ENCODE measurements at places on chromosomes 11 and 22.

DNA sequence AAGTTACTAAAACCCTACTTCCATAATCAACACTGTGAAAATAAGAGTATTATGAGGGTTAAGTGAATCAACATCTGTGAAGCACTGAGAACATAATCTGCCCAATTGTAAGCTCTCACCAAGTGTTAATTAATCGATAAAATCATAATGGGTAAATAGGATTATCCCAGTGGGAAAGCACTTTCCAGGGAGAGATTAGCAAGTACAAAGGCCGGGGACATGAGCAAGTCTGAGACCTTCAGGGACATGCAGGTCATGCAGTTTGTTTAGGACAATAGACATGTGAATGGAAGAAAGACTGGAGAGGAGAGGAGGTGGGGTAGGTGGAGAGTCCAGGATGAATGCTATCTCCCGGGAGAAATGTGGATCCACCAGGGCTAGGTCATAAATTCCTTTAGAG lies 57.8 kb upstream of the FIBIN start:
- DNase-seq, result no peak

DNA sequence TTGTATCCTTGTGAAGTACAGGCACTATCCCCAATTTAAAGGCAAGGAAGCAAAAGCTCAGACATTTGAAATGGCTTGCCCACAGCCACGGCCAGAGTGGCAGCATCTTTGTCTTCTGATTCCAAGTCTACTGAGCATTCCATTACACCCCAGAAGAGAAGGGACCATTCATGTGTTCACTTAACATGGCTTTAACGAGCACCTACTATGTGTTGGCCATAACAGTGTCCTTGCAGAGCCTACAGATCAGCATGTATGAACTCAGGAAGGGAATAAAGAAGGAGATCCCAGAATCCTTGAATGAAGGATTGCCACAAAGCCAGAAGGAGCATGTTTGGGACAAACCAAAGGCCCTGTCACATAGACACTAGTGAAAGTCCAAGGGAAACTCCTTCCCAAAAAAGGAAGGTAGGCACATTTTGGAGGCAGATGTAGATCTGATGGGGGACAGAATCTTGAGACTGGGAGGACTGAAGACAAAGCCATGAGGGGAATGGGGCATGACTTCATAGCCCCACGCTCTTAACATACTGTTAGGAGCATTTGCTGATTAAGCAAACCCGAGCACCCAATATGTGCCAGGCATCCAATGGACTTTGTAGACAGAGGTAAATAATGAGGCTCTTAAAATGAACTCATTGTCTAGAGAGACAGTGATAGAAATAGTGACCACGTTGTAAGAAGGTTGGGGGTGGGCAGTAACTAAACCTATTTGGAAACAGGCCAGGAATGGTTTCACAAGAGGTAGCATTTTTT lies 54.9 kb downstream of the P4HA3 start:
- no peak for DNase-seq

DNA sequence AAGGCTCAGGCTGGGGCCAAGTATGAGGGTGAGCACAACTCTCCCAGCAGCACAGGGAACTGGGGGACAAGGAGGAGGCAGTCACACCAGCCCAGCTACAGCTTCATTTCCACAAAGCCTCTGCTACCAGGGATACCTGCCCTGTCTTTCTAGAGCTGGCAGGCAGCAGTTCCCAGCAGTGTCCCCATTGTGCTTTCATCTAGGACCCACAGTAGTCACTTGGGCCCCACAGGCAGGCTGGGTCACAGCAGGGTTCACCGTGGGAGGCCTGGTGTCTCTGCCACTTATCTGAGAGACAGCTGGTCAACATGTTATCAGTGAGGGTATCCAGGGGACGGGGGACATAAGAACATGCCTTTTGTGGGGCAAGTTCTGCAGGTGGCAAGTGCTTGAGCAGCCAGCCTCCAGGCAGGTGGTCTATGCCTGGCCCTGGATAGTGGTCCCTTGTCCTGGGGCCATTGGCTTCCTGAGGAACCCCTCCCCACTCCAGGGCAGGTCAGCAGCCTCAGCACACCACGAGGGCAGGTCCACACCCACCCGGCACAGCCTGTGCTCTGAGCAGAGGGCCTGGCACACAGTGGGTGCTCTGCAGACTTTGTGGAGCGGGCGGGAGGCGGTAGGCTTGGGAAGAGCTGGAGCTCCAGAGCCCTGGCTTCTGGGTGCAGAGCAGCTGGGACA lies 29.9 kb downstream of the GNAZ start:
- DNase-seq, result no peak

- no peak for DNase-seq
Observed at GRCh38 chr11:75337195-75337654, 14.2 kb downstream of the ARRB1 start.

GRCh38 chr22:20264614-20265452 lies 3.3 kb downstream of the RTN4R start:
- peak; percentile 46 for DNase-seq

- no peak for DNase-seq
Observed at GRCh38 chr22:27610863-27611786, 190.4 kb downstream of the MN1 start.

DNA sequence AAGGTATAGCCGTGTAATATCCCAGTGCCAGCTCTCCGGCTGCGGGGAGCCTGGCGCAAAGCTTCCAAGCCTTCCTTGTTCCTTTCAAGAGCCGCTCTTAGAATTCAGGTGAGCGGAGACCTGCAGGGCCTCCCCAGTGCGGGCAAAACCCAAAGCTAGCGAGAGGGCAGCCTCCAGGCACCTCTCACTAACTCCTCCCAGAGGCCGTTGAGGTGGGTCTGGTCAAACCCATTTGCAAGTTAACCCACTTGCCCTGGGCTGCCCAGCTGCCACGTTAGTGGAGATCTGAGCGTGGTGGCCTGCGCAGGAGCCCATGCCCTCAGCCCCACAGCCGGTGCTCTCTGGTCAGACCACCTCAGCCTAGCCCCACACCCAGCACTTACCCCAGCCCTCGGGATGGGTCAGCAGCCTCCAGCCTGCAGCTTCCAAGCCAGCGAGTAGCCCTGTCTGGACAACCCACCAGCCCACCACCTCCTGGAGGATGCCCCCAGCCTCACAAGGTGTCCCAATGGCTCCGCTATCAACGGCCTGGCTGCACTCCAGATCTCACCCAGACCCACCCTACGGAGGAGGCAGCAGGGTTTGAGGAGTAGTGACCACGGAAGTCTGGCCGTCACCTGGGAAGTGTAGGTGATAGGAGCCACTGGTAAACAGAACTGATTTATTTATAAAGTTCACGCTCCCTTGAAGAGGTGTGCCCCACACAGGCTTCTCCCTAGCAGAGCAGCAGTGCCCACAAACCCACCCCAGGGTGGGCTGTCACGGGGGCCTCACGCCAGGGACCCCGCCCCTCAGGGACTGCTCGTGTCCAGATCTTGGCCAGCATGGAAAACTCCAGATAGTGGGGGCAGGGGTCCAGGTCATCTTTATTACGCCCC lies 2.3 kb downstream of the ASCL2 start:
- DNase-seq, result no peak

GRCh38 chr11:26847977-26848376 lies 126.1 kb upstream of the SLC5A12 start:
- no peak for DNase-seq

- no peak for DNase-seq
Observed at GRCh38 chr11:112706863-112707262, 254.4 kb upstream of the NCAM1 start.

DNA sequence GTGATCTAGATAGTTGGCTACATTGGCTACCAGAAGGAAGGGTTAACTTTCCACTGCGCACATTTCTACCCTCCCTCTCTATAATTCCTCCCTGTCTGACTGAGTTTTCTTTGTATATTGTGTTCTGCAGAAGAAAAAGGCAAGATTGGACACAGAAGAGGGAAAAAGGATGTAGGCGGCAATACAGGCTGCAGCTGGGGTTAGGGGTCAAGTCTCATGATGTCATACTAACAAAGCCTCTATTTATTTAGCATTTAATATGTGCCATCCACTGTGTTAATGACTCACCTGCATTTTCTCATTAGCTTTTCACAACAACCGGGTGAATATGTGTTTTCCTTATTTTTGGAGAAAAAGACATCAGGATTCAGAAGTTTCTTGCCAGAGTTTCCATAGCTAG lies 2.0 kb downstream of the FAM83F start:
- DNase-seq, result no peak

DNA sequence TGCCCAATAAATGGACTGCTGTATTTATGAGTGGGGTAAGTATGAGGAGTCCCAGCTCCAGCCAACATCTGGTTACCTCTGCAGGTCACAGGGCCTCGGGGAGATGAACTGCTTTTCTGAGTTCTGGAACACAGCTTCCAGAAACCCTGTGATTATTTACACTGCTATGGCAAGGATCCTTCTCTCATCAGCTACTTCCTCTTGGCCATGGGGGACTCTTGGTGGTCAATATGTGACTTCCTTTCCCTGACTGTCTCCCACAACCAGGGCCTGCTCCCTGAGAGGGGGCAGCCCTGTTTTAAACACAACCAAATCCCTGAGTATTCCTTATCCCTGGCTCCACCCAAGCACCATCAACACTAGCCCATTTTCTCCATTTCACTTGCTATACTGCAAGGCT lies 10.0 kb downstream of the RHOG start:
- no peak for DNase-seq

- DNase-seq, result no peak
Observed at GRCh38 chr11:96015906-96016565, 92.1 kb upstream of the MTMR2 start.

GRCh38 chr22:38314051-38314932 lies 2.9 kb downstream of the CSNK1E start:
- DNase-seq, result peak; percentile 43

GRCh38 chr11:109644152-109644551 lies 222.2 kb downstream of the C11orf87 start:
- peak; percentile 62 for DNase-seq

DNA sequence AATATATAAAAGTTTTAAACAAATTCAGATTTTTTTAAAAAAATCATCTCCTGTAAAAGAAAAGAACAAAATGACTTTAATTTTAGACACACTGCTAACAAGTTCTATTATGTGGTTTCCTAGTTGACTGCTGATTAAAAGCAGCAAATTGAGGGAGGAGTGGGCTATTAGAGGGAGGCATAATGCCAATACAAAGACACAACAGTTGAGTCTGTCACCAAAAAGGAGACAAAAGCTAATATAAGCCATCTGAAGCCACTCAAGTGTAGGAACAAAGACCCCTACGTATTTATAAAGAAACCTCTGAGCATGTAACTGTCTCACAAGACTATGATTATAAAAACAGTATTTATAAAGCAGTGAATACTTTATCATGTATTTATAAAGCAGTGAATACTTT lies 28.6 kb downstream of the TMEM123 start:
- no peak for DNase-seq

DNA sequence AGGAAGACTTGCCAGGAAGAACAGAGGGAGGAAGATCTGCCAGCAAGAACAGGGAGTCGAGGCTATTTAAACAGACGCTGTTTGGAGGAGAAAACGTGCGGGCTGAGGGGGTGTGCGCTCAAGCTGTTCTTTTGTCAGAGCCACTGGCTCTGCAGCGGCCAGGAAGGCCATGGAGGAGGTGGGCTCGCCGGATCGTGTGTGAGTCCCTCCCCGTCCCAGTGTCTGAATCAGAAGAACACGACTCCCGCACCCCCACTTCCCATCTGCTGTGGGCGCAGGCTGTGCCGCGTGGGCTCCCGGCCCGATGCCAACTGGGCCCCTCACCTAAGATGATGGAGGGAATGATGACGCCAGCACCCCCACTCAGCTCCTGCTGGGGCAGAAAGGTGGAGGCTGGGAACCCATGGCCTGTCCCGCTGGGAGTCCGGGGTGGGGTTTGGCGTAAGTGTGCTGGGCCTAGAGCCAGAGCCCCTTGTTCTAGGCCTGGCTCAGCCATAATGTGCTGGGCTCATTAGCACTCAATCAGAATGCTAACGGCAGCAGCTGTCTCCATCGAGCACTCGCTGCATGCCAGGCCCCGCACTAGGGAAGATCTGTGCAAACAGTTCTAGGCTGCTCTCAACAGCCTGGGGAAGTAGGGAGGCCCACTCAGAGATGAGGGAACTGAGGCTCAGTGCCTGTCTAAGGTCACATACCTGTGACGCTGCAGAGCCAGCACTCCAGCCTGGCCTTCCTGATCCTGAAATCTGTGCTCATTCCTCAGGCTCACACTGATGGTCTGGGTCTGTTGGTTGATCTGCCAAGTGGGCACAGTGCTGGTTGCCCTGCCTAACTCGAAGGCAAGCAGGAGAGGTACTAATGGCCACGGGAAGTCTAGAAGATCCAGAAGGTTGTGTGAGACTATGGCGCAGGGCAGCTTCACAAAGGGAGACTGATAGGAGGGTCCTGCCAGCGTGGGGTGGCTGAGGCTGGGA lies 11.5 kb downstream of the NPTXR start:
- no peak for DNase-seq

DNA sequence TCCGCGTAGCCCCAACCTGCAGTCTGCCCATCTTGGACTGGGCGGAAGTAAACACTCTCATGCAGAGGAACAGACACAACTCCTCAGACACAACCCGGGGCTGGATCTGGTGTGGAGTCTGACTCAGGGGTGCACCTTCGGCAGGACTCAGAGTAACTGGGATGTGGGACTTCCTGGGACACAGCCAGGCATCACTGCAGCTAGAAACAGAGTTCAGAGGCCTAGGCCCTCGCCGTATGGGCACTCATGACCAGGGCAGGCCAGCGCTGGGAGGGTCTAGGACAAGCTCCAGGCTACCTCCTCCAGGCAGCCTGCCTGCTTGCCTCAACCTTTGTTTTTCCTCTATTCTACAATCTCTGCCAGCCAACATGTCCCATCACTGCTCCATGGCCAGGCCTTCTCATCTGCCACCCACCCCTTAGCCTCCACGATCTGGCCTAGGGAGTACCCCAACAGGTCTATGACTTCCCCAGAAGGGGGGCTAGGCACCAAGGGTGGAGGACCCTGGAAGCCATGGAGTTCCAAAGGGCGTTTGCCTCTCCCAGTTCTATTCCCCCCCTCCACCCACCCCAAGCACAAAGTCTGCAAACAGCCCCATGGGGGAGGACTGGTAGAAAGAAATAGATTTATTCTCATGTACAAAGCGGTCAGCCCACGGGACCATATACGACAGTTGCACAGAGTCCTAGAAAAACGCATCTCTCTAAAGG lies 98.5 kb downstream of the PDE2A start:
- no peak for DNase-seq

- DNase-seq, result no peak
Observed at GRCh38 chr11:36281850-36282249, 7.4 kb downstream of the COMMD9 start.

DNA sequence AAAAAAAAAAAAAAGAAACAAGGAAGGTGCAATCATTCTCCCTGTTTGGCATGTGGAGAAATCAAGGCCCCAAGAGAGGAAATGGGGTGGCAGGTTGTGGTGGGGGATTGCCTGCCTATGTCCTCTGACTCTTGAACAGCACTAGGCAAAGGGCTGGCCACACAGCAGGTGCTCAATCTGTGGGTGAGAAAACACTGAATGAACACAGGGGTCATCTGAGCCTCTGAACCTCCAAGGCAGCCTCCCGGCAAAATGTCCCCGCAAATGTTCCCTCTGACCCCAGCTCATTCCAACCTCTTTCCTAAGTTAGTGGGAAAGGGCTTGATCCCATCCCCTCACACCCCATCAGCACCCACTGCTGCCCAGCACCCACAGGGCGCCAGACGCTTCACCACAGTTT lies 4.6 kb downstream of the PLA2G6 start:
- DNase-seq, result no peak

Measured in hypothalamus (tissue), 51 donors.